ENCODE measurements at places on chromosomes 3 and 15.

- peak; percentile 12 for DNase-seq
These were observed 225.8 kb upstream of the DPPA4 start for GRCh38 chr3:109563149-109563548.

DNA sequence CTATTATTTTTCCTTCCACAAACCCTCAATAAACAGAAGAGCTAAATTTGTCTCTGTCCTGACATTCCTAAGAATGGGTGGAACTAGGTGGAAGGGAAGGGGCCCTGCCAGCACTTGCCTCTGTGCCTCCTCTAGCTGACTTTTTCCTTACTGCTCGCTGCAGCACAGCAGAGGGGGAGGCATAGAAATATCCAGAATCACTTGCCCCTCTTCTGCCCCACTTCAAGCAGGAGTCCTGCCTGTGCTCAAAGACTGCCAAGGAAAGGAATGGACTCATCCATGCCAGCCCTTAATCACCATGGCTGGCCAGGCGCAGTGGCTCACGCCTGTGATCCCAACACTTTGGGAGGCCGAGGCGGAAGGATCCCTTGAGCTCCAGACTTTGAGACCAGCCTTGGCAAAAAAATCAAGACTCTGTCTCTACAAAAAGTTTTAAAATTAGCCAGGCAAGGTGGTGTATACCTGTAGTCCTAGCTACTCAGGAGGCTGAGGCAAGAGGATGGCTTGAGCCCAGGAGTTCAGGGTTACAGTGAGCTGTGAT, 51.8 kb downstream of the ADCY5 start:
- no peak for DNase-seq

- DNase-seq = no peak
These were observed 164.6 kb upstream of the HES1 start for GRCh38 chr3:193971261-193971751.

DNA sequence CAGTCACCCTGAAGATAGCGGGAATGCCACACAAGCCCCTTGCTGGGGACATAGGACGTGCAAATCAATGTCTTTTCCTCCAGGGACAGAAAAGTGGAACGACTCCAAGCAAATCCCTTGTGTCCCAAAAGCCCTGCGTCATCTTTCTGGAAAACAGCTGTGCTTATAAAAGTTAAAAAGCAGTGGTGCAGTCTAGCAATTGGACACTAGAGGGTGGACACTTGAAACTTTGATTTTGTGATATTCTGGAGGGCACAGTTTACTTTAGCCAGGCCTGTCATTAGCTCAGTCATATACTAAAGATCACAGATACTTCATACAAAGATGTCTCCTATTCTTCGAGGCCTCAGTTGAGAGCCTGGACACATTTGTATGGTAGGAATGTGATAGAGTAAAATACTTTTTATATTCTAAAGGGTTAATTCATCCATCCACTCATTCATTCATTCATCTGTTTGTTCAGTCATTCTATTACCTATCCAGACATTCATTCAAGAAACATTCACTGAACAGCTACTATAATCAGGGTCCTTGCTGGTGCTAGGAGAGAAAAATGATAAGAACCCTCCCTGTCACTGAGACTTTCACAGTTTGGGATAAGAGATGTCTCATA, 63.8 kb upstream of the ANKRD34C start:
- no peak for DNase-seq

- DNase-seq = no peak
These were observed 148.8 kb upstream of the TRIM42 start for GRCh38 chr3:140529096-140529495.

- no peak for DNase-seq
These were observed 130.5 kb downstream of the KLF13 start for GRCh38 chr15:31457161-31457560.

DNA sequence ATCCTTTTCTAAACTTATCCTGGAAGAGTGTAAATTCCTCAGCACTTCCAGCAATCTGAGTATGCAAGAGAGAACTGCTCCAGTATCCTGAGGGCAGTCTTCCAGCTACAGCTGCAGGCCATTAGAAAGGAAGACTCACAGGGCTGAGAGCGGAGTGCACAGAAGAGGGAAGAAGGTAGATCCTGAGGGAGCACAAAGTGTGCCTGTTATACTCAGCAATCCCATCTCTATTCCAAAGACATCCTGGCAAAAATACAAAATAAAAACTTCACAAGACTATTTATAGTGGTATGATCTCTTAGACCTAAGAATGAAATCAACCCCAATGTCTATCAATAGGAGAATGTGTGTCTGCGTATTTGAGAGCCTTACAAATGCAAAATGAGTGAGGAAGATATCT, 292.0 kb downstream of the ZIC1 start:
- no peak for DNase-seq

GRCh38 chr3:123586131-123586530, 1.3 kb upstream of the HACD2 start:
- DNase-seq = no peak

GRCh38 chr3:166554023-166554422, 716.8 kb upstream of the BCHE start:
- DNase-seq = no peak

GRCh38 chr3:149401212-149401925, 23.9 kb upstream of the TM4SF1 start:
- no peak for DNase-seq

GRCh38 chr15:68808091-68808490, 12.6 kb downstream of the ANP32A start:
- DNase-seq = no peak

DNA sequence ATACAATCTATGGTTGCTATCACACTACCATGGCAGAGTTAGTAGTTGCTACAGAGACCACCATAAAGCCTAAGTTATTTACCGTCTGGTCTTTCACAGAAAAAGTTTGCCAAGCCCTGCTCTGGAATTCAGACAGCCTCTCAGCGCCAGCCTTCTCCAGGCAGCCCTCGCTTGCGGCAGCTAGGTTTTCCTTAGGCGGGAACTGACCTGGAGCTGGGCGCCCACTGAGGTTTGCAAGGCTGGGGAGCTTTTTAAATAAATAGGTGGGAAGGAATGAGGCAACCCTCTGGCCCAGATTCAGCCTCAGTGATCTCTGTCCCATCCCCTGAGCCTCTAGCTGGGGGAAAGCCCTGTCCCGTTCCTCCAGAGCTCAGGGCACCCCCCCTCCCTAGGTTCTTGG, 1.2 kb downstream of the CTSH start:
- no peak for DNase-seq

DNA sequence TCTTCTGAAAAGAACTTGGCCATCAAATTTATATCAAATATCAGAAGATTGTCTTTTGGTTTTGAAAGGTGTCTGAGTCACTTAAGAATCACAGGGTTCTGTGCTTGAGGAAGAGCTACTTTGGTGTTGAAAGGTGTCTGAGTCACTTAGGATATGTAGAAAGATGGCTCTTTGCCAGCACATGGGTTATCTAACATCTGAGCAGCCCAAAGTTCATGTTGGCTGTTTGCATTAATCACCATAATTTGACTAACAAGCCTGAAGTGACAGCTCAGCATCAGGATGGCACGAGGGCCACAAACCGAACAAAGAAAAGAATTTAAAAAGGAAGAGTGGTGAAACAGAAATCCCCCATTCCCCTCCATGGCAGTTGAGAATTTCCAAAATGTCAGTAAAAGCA, 190.5 kb upstream of the CMC1 start:
- peak; percentile 24 for DNase-seq

DNA sequence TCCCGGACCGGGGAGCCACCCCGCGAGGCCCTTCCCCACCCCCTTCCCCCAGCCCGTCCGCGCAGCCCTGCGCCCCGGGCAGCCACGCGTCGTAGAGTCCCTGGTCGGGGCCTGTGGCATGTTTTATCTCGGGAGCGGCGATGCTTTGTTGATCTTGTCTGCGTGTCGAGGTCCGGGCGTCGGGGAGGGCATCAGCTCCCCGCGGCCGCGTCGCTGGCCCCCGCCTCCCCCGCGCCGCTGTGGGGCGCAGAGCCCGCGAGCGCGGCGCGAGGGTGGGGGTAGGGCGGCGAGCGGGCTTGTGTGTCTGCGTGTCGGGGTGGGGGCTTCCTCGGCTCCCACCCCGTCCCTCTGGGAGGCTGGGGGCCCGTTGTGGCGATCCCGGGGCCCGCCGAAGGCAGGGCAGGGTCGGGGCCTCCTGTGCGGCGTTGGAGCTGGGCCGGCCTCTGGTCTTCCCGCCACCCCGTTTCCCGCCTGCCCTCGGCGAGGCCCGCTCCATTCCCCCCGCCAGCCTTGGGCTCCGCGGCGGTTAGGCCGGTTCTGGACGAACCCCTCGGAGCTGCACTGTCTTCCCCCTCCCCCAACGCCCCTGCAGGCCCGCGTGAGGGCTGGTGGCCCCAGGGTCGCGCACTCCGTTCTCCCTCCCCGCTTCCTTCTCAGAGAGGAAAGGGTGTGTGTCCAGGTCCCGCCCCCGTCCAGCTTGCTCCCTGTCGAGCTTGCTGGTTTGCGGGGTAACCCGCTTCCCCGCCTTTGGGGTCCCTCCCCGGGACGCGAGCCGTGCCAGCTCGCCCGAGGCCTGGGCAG, 695 bp downstream of the GMPS start:
- peak; percentile 32 for DNase-seq

DNA sequence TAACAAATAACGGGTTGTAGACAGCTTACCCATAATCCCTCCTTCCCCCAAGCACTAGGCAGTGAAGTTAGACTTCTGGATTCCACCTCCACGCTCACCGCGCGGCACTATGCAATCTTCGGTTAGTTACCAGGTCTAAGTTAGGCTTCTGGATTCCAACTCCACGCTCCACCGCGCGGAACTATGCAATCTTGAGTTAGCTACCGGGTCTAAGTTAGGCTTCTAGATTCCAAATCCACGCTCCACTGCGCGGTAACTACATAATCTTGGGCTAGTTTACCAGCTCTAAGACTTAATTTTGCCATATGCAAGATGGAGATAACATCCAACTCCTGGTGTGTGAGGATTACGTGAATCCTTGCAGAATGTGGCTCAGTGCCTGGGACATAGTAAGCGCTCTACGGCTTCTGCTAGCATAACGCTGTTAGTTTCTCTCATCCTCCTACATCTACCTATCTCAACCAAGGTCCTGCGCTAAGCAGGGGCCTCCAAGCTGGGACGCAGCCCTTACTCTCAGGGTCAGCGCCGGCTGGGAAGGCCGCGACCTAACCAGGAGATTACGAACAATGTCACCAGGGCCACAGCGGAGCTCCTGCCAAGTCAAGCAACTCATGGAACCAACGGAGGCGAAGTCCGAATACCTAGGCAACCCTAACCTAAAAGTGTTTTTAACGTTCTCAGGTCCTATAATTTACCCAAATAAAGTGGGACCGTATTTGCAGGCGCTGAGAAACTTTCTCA, 497 bp upstream of the RPLP1 start:
- no peak for DNase-seq

DNA sequence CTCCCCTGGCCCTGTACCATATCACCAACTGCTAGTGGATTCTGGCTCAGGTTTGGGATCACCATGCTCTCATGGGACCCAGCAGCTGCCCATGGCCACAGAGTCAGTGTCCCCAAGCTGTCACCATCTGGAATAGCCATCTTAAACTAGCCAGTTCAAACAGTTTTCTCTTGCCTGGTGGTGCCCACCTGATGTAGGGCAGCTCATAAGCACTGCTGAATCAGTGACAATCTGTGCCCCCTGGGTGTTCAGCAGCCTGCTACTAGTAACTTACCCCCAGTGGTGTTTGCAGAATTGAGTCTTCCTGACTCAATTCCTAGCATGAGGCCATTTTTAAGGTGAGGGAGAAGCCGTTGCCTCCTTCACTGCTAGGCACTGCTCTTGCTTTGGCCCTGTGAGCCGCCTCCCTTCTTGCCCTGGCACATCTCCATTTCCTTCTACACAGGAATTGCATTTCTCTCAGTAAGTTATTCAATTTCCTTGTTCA, 7.9 kb downstream of the RPSA start:
- no peak for DNase-seq

DNA sequence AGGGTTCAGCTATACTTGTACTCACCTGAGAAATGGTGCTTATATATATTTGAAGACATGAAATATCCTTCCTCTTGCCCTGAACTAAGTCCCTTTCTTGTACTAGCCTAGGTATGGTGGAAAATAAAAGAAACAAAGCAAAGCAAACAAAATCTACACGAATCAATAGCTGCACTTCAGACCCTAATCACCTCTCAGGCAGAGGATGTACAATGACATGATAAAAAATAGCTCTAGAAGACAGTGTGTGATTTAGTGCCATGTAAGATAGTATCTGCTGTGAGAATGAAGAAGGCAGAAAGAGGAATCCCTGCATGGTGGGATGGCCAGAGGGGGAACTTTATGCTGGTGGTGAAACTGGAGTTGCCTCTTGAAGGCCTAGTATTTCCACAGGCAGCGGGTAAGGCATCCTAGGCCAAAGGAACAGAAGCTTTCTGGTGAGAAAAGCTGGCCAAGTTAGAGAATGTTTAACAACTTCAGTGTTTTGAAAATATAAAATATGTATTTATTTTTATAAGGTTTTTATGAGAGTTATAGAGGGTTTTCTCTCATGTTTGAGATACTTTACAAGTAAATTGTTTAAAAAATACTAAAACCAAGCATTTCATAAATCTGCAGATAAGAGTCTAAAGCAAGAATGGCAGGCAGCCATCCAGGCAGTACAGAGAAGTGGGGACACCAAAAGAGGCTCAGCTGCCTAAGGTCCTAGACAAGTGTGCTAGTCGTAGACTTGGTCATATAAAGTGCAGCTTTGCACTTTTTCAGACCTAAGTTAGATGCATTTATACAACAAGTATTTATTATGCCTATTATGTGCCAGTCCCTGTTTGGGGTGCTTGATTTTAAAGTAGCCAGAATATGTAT, 14.9 kb downstream of the LEKR1 start:
- DNase-seq = no peak

- no peak for DNase-seq
These were observed 47.2 kb downstream of the NCK1 start for GRCh38 chr3:136909187-136909586.

- no peak for DNase-seq
These were observed 43.0 kb upstream of the USP3 start for GRCh38 chr15:63461230-63461985.

GRCh38 chr3:152323834-152324233, 55.1 kb downstream of the MBNL1 start:
- no peak for DNase-seq

DNA sequence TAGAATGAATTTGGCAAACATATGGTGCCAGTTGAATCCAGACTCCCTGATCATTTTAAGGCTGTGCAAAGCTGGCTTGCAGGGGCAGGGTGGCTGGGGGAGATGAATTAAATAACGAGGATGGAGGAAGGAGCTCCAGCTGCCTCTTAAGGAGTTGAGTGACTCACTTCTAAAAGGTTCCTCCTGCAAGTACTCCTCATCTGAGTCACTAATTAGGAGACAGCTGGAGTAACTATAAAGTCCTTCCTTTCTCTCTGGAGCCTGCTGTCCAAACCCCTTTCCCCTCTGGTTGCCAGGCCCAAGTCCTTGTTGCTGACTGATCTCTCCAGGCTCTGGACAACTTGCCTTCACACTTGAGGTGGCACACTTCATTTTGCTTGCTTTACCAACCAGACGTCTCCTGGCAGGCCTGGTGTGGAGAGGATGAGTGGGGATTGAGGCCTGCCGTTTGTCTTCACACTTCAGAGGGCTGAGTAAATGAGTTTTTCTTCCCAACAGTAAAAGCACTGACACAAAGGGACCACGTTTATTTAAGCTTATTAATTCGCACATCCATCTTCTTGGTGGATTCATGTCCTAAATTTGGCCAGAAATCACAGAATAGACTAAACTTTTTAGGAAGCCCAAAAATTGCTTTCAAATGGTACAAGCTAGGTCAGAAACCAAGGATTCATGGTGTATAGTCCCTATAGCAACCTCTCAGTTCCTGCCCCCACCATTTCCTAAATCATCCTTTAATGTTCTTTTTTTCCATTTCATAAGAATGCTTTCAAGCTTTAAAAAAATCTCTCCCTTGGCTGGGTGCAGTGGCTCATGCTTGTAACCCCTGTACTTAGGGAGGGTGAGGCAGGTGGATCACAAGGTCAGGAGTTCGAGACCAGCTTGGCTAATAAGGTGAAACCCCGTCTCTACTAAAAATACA, 90.5 kb upstream of the MYRIP start:
- no peak for DNase-seq

- DNase-seq = no peak
These were observed 634 bp downstream of the MINDY2 start for GRCh38 chr15:58771621-58772250.
